NCI-H345 (cell line): ENCODE measurements at places on chromosomes 13 and 19.
A peak's percentile ranks its signal among the peaks of the same experiment; 100 is the strongest.

DNA sequence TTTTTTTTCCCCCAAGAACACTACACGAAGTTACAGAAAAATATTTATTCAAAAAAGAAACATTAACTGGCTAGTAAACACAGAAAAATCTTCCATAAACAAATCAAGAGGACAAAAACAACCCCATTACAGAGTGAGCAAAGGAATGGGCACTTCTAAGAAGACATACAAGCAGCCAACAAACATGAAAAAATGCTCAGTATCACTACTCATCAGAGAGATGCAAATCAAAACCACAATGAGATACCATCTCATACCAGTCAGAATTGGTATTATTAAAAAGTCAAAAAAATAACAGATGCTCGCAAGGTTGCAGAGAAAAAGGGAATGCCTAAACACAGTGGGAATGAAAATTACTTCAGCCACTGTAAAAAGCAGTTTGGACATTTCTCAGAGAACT lies 131.7 kb downstream of the UGGT2 start:
- DNase-seq, result no peak

DNA sequence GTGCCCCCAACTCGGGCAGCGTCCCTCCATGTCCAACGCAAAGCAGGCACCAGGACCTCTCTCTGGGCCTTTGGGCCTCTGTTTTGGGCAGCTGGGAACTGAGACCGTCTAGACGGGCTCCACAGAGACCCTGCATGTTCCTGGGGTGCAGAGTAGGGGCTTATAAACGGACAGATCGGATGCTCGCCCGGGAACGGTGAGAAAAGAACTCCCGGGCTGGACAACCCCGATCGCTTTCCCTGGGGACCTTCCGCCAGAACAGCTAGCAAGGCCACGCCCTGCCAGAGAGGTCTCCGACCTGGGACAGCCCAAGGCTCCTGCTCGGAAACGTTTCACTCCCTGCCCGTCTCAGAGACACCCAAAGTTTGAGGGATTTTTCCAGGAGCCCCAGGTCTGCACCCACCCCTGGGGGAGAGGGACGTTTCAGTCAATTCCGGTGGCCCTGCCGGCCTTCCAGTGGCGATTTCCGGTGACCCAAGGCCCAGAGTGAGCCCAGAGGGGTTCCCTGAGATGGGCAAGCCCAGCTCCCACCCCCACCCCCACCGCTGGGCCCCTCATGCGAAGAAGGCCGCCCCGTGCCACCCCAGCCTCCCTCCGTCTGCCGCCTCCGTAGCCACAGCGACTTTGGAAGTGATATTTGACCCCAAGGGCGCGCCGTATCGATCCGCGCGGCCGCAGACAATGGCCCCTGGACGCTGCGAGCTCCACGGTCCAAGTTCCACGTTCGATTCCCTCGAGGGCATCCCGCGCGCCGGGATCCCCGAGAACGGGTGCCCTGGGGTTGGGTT lies 1.7 kb downstream of the NR2F6 start:
- DNase-seq, result no peak

DNA sequence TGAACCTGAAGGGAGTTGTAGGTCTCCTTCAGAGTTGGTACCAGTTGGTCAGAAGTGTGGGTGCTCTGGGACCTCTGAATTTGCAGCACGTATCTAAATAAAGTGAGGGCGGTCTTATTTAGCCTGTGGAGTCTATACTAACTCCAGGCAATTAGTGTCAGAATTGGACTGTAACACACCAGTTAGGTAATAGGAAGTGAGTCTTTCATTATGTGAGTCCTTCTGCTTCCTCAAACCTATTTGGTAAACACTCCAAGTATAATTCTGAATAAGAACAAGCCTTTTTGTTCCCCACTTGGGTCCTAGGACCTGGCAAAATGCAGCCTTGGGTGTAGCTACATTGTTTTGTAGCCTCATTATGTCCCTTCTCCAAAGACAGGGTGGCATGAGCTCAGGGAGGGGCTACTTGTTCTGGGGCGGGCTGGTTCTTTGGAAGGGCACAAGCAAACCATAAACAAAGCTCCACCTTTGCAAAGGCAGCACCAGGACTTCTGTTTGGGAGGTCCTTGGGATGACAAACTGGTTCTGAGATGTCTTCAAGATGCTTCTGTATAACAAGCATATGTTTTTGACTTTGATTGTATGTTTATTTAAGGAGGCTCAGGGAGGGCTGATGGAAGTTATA lies 418.0 kb downstream of the ZNF536 start:
- DNase-seq, result no peak

DNA sequence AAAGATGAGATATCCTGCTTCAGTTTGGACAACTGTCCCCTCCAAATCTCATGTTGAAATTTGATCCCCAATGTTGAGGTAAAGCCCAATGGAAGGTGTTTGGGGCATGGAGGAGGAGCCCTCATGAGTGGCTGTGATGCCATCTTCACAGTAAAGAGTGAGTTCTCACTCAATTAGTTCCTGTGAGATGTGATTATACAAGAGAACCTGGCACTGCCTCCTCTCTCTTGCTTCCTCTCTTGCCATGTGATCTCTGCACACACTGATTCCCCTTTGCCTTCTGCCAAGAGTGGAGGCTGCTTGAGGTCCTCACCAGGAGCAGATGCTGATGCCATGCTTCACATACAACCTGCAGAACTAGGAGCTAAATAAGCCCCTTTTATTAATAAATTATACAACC lies 86.9 kb downstream of the HSPH1 start:
- no peak for DNase-seq

DNA sequence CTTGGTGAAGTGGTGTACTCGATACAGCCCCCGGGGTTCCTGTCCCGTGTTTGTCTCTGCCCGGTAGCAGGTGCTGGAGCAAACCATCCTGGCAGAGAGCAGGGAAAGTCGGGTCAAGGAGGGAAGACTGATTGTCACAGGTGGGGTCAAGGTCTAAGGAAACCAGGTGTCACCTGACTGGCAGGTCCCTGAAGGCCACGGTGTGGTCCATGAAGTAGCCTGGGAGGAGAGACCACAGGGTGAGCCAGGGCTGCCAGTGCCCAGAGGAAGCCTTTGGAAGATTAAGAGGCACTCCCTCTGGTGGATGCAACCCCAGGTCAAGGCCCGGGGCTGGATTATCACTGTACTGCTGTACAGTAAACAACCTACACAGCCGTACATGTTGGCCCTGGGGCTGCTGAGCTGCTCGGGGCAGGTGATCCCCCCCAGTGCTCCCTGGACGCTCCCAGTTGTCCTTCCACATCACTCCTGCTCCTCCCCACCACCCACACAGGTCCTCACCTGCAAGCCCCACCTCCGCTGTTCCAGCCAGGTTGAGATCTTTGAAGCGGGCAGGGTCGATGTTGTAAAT lies 6.0 kb upstream of the CCER2 start:
- DNase-seq, result no peak

GRCh38 chr19:3383121-3383722 lies 16.8 kb downstream of the NFIC start:
- no peak for DNase-seq

- no peak for DNase-seq
Measured at GRCh38 chr13:107811233-107812013, 403.9 kb downstream of the LIG4 start.

DNA sequence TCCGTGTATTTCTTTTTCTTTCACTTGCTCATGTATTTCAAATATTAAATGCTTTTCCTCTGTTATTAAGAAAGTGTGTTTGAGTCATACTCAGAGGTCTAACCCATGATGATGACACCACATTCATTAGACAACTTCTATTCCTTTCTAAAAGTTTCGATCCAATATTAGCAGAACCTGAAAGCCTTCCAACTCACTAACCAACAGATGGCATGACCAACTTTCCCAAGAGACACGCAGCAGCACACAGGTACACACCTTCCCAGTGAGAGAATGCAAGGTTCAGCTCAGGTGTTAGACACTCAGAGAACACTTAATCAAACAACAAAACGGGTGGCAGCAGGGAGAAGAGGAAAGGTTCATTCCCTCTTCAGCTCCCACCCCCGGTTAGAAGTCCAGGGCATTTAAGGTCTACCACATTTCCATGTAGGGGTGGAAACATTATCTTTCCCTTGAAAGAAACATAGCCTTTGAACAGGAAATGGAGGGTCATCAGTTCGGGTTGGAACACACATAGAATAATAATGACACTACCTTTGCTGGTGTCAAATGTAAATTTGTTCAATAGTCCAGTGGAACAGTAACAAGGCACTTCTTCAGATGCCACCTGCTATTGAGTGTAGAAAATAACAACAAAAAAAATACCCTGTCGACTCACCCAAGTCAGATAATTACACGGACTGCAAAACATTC lies 404.2 kb downstream of the COG6 start:
- no peak for DNase-seq

DNA sequence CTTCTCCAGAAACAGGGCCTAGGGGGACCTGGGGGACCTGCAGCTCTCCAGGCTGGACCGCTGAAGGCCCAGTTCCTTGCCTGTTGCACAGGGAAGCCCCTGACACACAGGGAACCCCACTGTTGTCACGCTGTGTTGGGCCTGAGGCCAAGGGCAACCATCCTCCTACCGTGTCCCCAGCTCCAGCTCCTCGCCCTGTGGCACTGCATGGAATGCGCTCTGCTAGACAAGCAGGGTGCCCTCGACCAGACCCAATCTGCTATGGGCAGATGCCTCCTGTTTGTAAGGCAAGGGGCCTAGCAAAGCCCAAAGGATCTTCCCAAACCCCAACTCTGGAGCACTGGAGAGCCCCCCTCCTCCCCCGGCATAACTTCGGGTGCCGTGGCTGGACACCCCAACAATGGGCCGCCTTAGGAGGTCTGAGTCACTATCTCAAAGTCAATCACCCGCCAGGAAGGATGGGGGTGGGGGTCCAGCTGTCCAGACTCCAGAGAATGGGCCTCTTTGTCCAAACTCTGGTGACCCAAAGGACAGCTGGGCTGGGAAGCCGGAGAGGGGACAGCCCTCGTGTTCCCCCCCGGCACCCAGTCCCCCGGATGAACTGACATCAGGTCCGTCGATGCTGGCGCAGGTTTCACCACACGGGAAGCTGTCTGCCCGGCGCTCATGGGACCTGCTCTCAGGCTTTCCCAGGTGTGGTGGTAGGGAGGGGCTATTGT lies 3.7 kb downstream of the BRSK1 start:
- DNase-seq, result no peak

DNA sequence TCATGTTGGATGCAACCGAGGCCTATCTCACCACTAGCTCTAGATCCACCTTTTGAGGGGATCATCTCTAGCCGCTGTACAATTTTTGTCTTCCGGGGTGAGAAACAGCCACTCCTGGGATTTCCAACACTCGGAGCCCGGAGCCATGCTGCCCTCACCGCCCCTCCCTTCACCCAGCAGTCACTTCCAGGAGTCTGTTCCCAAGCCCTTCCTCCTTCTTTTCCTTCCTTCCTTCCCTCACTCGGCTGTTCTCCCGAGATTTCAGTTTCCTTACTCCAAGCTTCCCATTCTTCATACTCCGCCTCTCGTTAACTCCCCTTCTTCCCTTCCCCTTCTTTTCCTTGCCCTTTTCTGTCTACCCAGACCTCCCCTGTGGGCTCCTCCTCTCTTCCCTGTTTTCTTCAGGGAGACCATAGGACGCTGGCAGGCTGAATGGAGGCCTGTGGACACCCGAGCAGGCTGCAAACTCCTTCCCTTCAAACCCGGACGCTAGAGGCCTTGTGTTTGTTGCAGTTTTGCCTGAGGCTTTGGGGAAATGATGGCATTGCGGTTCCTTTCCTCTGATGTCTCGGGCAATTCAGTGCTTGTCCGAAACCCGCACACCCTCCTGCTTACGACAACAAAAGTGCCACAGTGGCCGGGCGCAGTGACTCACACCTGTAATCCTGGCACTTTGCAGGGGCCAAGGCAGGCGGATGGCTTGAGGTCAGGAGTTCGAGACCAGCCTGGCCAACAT lies 96.0 kb downstream of the CAB39L start:
- no peak for DNase-seq

DNA sequence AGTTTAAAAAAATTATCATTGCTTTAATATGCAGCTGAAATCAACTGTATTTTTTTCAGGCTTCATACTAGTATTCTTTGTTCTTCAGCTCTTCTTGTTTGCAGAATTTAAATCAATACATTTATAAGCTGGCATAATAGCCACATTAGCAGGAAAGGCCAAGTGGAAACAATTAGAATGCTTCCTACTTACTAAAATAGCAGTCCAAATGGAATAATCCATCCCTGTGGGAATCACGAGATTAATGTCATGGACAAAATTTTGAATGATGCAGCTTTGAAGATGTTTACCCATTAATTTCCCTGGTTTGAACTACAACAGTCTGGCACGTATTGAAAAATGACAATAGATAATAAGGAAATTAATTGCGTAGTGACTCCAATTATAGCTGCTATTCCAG lies 2650.8 kb downstream of the PCDH9 start:
- DNase-seq, result no peak

DNA sequence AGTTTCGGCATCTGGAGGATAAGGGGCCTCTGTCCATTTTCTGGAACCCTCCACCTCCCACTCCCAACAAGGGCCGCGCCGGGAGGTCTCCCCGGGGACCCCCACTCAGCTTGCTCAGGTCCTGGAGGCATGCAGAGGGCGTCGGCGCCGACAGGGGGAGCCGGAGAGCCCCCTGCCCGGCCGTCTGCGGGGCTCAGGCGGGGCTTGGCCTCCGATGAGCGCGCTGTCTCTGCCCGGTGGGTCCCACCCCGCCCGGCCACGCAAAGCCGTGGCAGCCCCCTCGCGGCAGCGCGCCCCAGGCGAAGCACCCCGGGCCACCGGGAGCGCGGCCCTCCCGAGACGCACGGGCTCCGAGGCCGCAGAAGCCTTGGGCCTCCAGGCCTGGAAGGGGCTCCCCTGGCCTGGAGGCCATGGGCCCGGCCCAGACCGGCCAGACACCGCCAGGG lies 149.7 kb upstream of the ZNF536 start:
- DNase-seq, result no peak

- no peak for DNase-seq
Measured at GRCh38 chr19:13872695-13873389, 4.1 kb upstream of the NANOS3 start.

GRCh38 chr13:25657157-25657556 lies 285.4 kb downstream of the ATP8A2 start:
- no peak for DNase-seq

GRCh38 chr19:38361633-38362075 lies 12.7 kb upstream of the PSMD8 start:
- peak; percentile 98 for DNase-seq

GRCh38 chr19:50315773-50316448 lies 13.3 kb downstream of the KCNC3 start:
- peak; percentile 40 for DNase-seq

DNA sequence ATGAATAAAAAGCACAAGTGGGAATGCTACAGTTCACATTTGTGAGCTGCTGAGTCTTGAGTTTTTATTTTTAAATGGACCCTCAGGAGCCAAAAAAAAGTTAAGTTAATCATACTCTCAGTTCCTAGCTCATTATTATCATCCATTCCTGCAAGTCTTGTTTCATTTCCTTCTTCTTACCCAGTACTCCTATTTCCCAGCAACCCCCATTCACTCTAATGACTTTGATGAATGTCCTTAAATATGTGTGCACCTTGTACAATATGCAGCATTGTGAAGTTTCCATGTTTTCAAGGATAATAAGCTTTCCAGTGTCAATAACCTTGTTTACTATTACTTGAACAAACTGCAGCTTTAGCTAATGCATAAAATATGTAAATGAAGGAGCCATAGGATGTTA lies 366.2 kb downstream of the DCT start:
- DNase-seq, result no peak

GRCh38 chr19:49775742-49776370 lies 9.1 kb downstream of the AP2A1 start:
- no peak for DNase-seq

GRCh38 chr19:1090731-1091543 lies 4.2 kb downstream of the POLR2E start:
- DNase-seq, result no peak

GRCh38 chr13:26966701-26967080 lies 204.9 kb downstream of the USP12 start:
- DNase-seq, result no peak
